Heart right ventricle (tissue), 16 donors: ENCODE measurements at places on chromosomes 3 and 15.

- H3K4me3 ChIP-seq = peak overlapping the region; percentile 91
- peaks cover 61% of the 10 kb centered on the region for H3K4me1 ChIP-seq
- no peak for DNase-seq
- H3K27me3 ChIP-seq = no peaks in the 10 kb centered on the region
- H3K27ac ChIP-seq = no peak overlapping the region
Observed at GRCh38 chr3:9732740-9733115, 1.2 kb downstream of the BRPF1 start.

DNA sequence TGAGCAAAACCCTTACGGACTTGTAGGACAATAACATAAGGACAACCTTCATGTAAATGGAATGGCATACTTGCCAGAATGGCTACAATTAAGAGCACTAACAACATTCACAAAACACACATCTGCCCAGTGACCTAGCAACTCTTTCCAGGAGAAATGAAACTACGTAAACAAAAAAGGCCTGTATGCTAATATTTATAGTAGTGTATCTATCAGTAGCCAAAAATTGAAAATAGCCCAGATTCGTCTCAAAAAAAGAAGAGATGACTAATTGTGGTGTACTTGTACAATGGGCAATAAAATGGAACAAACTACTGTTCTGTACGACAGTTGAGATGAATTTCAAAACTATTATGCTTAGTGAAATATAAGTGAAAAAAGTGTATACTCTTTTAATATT lies 38.4 kb downstream of the CMC1 start:
- no peaks in the 10 kb centered on the region for H3K27me3 ChIP-seq
- H3K4me3 ChIP-seq = no peak overlapping the region
- H3K27ac ChIP-seq = no peak overlapping the region
- H3K36me3 ChIP-seq = peaks cover 6% of the 10 kb centered on the region
- H3K4me1 ChIP-seq = peaks cover 6% of the 10 kb centered on the region
- no peak for DNase-seq

DNA sequence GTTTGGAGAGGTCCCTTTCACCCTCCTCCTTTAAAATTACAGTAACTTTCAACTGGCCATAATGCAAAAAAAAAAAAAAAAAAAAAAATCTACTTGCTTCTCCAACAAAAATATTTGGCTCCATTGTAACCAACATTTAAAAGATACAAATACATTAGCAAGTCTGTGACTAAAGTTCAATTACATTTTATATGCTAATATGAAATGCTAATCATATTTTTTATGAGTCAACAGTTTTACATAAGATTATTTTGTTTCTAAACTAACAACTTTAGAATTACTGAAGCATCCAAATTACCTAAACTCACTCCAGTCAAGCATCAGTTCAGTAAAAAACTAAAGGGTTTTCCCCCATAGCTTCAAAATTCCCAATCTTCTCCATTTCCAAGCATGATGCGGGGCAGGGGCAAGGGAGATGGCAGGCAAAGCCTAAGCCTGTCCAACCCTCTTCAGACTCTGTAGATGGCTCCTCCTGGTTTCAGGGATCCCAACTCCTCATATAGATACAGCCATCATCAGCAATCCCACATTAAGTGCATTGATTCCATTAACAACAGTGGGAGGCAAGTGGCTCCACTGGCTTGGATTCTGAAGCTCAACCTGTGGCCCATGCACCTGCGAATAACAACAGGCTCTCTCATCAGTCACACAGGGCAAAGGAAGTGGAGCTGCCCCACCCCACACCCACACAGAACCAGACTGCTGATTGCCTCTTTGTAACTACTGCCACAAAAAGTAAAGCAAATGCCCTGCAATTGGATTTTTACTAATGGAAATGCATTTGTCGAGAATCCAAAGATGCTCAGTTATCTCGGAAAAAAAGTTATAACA lies 15.0 kb downstream of the SFMBT1 start:
- H3K4me1 ChIP-seq = peaks cover 24% of the 10 kb centered on the region
- H3K27ac ChIP-seq = no peak overlapping the region

DNA sequence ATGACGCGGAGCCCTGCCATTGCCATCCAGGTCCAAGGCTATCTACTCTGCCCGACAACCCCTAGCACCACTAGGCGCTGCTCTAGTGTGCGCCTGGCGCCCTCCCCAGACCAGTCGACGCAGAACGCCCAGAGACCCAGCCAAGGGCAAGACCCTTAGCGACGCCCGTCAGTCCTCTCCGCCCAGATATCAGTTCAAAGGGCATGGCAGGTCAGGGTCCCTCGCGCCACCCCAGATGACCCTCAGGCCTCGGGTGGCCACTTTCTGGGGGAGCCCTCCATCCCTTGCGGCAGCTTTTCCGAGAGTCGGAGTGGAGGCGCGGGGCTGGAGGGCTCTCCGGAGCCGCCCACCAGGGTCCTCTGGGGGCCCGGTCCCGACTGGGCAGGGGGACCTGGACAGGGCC lies 371 bp upstream of the CLSTN2 start:
- peak; percentile 74 for DNase-seq
- H3K27ac ChIP-seq = no peak overlapping the region
- no peaks in the 10 kb centered on the region for H3K36me3 ChIP-seq
- H3K4me1 ChIP-seq = peaks cover 14% of the 10 kb centered on the region
- peaks cover 37% of the 10 kb centered on the region for H3K27me3 ChIP-seq

- no peak for DNase-seq
- no peaks in the 10 kb centered on the region for H3K4me1 ChIP-seq
- H3K27ac ChIP-seq = no peak overlapping the region
- H3K36me3 ChIP-seq = no peaks in the 10 kb centered on the region
- H3K27me3 ChIP-seq = no peaks in the 10 kb centered on the region
- H3K4me3 ChIP-seq = no peak overlapping the region
Observed at GRCh38 chr3:8979262-8979661, 16.0 kb upstream of the RAD18 start.

DNA sequence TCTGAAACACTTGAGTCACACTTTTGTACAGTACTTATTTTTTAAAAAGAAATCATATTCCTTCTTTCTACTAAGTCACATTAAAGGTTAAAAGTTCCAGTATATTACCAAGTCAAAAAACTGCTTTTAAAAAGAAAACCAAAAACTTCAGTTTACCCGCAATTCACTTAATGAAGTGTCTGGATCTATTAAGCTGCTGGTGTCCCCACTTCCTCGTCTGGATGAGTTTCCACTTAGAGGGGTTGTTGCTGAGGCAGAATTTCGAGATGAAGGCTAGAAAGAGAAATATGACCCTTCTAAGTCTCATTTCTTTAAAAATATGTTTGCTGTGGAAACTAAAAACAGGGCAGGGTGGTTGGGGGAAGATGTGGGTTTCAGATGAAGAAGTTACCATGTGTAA lies 79.7 kb downstream of the LRRFIP2 start:
- no peak overlapping the region for H3K27ac ChIP-seq
- DNase-seq = no peak
- H3K27me3 ChIP-seq = no peaks in the 10 kb centered on the region
- H3K4me3 ChIP-seq = no peak overlapping the region
- H3K4me1 ChIP-seq = peaks cover 31% of the 10 kb centered on the region

GRCh38 chr3:43194490-43195114 lies 88.7 kb upstream of the POMGNT2 start:
- H3K27ac ChIP-seq = peak overlapping the region; percentile 69
- H3K36me3 ChIP-seq = no peaks in the 10 kb centered on the region
- no peak overlapping the region for H3K4me3 ChIP-seq
- H3K27me3 ChIP-seq = no peaks in the 10 kb centered on the region

DNA sequence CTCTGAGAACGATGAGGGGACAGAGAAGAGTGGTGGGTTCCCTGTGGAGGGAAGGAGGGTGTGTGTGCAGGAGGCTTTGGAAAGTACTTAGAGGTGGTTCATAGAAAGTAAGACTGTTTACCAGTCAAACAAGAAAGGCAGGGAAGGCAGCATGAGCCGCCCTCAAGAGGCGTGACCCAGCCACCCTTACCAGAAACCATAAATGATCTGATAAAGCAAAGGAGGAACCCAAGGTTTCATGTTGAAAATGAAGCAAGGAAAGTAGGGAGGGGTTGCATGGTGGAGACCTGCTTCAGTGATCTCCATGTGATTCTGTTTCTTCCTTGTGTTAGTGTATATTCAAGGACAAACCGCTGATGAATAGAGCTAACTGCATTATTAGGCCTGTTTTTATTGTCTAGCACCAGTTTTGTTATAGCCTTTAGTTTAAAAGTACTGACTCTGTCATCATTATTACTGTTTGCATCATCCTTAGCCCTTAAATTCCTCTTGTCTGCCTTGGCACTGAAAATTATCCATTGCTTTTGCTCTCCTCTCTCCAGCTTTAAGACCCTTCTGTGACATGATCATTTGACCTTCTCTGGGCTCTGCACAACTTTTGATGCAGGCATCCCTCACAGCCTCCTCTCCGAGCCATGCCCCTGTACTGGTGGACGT lies 96.1 kb downstream of the STAC start:
- H3K27ac ChIP-seq = no peak overlapping the region
- H3K4me3 ChIP-seq = no peak overlapping the region
- H3K27me3 ChIP-seq = no peaks in the 10 kb centered on the region
- H3K4me1 ChIP-seq = no peaks in the 10 kb centered on the region
- H3K36me3 ChIP-seq = no peaks in the 10 kb centered on the region

DNA sequence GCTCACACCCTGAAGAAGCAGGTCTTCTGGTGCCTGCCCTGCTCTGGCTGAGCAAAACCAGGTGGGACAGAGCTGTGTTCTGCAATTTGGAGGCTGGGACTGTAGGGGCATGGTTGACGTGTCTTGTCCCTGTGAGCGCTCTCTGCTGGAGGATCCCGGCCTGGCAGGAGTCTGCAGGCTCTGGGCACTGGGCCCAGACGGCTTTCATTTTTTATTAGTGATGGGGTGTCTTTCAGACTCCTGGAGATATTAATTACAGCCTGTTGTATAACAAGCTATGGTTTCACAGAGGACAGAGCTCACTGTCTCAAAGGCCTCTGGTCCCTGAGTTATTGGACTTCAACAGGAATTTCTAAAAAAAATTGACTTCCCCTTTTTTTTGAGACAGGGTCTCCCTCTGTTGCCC lies 29.5 kb upstream of the ZNF710 start:
- no peak overlapping the region for H3K27ac ChIP-seq
- no peaks in the 10 kb centered on the region for H3K36me3 ChIP-seq
- H3K4me1 ChIP-seq = no peaks in the 10 kb centered on the region
- no peak overlapping the region for H3K4me3 ChIP-seq
- DNase-seq = peak; percentile 42

GRCh38 chr3:86708893-86709292 lies 282.1 kb downstream of the VGLL3 start:
- H3K4me3 ChIP-seq = no peak overlapping the region
- DNase-seq = no peak
- no peak overlapping the region for H3K27ac ChIP-seq
- H3K4me1 ChIP-seq = no peaks in the 10 kb centered on the region
- no peaks in the 10 kb centered on the region for H3K27me3 ChIP-seq

DNA sequence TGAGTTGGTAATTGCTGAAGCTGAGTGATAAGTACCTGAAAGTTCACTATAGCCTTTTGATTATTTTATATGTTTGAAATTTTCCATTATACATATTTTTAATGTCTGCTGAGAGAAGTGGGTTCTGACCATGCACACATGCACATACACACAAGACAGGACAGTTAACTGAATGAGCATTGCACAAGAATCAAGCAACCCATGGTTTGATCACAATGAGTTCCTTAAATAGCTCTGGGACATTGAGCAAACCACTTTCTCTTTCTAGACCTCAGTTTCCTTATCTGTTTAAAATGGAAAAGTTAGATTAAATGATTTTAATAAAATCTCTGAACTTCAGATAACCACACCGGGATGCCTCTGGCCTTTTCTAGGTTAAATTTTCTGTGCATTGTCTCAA lies 26.7 kb downstream of the SNTN start:
- DNase-seq = no peak
- H3K4me1 ChIP-seq = no peaks in the 10 kb centered on the region
- no peak overlapping the region for H3K4me3 ChIP-seq
- H3K27me3 ChIP-seq = no peaks in the 10 kb centered on the region

- no peaks in the 10 kb centered on the region for H3K27me3 ChIP-seq
- no peak overlapping the region for H3K27ac ChIP-seq
- H3K4me3 ChIP-seq = no peak overlapping the region
- no peak for DNase-seq
- no peaks in the 10 kb centered on the region for H3K4me1 ChIP-seq
Observed at GRCh38 chr3:165463531-165463930, 267.3 kb upstream of the SLITRK3 start.

DNA sequence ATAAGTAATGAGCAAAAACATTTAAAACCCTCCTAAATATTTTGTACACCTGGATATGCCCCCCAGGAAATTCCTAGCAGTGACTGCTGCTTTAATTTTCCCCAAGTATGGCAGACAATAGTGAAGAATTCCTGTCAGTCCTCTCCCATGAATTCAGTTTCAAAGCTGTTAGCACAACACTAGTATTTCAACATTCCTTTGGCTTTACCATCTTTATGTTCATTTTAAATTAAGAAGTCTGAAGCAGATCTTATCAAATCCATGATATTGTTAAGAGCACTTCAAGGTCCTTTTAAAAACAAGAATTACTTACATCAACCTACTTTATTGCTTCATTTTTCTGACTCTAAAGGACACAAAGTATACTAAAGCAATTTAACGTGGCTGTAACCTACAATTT lies 28.8 kb upstream of the CDIN1 start:
- H3K4me1 ChIP-seq = no peaks in the 10 kb centered on the region
- H3K27me3 ChIP-seq = no peaks in the 10 kb centered on the region
- H3K36me3 ChIP-seq = no peaks in the 10 kb centered on the region
- H3K27ac ChIP-seq = no peak overlapping the region
- no peak for DNase-seq
- no peak overlapping the region for H3K4me3 ChIP-seq

GRCh38 chr3:141331377-141332318 lies 36.7 kb upstream of the ZBTB38 start:
- peak; percentile 81 for DNase-seq
- H3K4me1 ChIP-seq = peaks cover 17% of the 10 kb centered on the region
- no peaks in the 10 kb centered on the region for H3K36me3 ChIP-seq
- H3K27me3 ChIP-seq = no peaks in the 10 kb centered on the region
- H3K4me3 ChIP-seq = no peak overlapping the region
- peak overlapping the region; percentile 74 for H3K27ac ChIP-seq

GRCh38 chr3:119227070-119227850 lies 13.4 kb downstream of the B4GALT4 start:
- H3K4me3 ChIP-seq = no peak overlapping the region
- DNase-seq = no peak
- peaks cover 97% of the 10 kb centered on the region for H3K36me3 ChIP-seq

DNA sequence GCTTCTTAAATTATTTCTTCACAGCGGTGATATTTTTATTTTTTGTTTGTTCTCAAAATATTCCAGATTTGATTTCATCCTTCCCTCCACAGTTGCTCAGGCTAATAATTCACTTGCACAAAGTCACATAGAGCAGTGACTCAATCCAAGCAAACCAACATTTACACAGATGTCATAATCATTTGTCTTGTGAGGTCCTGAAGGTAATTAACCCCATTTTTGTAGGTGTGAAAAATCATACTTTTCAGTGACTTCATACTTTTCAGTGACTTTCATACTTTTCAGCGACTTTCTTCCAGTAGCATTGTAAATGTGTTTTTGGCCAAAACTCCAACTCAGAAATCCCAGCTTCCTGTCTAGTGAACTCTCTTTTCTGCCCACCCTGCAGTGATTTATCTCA lies 32.1 kb downstream of the CD200 start:
- no peak overlapping the region for H3K27ac ChIP-seq
- H3K4me3 ChIP-seq = no peak overlapping the region
